ENCODE measurements at places on chromosomes 7 and 10. TPM values are rescaled to one million over a fixed set of nuclear protein-coding genes. Genes with fewer than 3 reads are reported as not detected.

HTRA1 gene
- polyA plus RNA-seq = 154 TPM

DNA sequence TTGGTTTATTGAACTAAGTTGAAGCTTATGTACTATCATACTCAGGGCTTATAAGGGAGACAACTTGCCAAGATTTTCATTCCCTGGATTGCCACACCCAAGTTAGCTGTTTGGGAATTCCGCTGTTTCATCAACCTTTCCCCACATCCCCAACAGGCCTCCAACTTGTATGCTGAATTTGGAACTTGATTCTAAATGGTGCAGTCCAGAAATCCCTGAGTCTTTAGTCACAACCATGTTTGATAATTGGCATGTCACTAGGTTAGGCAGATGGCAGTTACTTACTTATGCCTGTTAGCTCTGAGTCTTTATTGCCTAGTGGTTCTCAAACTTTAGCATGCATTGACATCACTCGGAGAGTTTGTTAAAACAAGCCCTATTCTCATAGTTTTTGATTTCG is 135.4 kb upstream of the PRPS1L1 start:
- DNase-seq = no peak

GRCh38 chr7:86914551-86914950 is 144.9 kb downstream of the ELAPOR2 start:
- no peak for DNase-seq

DNA sequence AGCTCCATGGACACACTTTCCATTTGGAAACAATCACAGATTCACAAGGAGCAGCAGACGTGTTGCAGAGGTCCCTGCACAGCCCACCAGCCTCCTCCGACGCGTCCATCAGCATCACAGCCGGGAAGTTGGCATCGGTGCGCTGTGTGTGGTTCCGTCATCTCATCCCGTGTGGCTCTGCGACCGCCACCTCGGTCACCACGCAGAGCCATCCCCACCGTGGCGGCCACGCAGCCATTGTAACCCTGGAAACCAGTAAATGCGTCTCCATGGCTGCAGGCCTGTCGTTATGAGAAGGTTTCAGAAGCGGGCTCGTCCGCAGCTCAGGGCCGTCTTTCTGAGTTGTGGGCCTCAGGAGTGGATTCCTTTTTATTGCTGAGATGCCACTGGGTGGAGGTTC is 36.0 kb downstream of the FOXK1 start:
- DNase-seq = no peak

- no peak for DNase-seq
These were observed 63.3 kb downstream of the VSTM4 start for GRCh38 chr10:49052069-49052468.
